Stimulated activated CD4-positive, alpha-beta T cell treated with anti-CD3 and anti-CD28 coated beads, Interleukin-1b, Interleukin-23, amount 100 ng/mL, for 1 hour (primary cell): ENCODE measurements at places on chromosomes 4 and X.

GRCh38 chr4:148849581-148849980 is 407.4 kb upstream of the NR3C2 start:
- no peak for DNase-seq

DNA sequence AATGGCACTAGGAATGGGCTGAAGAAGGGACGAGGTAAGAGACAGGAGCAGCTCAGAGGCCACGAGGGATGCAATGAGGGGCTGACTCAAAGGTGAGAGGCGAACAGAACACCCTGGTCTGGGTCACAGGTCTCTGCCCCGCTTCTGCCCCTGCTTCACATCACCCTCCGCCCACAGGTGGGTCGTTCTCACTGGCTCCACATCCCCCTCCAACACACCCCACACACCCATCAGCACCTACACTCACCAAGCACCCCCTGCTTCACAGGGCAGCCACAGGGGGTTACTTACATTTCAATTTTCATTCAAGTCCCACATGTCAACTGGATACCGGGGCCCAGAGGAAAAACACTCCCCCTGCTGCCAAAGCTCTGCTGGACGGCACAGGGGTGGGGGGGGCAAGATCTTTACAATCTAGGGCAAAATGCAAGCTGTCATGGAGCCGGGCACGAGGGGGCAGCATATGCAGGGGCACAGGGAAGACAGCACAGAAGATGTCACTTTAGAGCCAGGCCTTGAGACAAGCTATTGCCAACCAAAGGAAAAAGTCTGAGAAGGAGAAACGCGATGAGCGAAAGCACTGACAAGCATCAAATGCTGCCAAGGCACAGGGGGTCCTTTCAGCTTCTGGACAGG is 94.0 kb downstream of the AFAP1 start:
- DNase-seq, result no peak

- no peak for DNase-seq
These were observed 212.5 kb downstream of the PRDM5 start for GRCh38 chr4:120709991-120710390.

DNA sequence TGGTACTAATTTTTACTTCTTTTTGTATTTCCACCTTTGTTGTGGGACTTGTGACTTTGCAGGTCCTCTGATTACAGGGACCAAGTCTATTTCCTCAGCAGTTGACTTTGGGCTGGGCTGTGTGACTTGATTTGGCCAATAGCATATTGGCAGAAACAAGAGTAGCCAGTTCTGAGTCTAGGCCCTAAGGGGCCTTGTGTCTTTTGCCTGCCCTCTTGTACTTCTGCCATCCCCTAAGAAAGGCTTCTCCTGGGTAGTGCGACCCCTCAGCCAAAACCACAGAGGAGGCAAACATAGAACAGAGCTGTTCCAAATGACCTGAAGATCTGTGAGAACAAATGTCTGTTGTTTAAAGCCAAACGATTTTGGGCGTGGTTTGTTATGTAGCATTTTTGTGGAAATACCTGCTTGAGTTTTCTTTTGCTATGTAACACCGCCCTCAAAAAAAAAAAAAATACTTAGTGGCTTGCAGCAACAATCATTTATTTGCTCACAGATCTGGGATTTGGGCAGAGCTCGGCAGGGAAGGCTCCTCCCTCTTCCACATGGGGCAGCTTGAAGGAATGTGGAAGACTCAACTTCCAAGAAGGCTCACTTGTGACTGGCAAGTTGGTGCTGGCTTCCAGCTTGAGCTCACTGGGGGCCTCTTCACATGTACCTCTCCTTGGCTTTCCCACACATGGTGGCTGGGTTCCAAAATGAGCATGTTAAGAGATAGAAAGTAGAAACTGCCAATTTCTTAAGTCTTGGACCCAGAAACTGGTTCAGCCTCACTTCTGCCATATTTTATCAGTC is 423.0 kb upstream of the CNKSR2 start:
- no peak for DNase-seq

- no peak for DNase-seq
These were observed 807 bp downstream of the USP9X start for GRCh38 chrX:41085878-41086626.

DNA sequence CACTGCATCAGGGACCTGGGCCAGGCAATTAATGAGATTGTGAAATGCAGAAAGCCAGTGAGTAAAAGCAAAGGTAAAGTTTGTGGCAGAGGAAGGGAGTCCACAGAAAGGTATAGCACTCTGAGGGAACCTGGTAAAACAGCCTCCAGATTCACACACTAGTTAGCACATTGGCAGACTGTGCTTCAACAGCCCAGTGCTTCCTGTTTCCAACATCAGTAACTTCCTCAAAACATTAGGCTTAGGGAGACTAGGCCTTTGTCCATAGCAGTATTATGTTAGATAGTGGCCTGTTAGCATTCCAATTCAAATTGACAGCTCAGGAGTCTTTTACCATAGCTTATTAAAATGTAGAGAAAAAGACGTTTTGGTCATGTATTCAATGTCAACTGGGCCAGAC is 582.6 kb upstream of the ACTRT1 start:
- DNase-seq, result no peak

DNA sequence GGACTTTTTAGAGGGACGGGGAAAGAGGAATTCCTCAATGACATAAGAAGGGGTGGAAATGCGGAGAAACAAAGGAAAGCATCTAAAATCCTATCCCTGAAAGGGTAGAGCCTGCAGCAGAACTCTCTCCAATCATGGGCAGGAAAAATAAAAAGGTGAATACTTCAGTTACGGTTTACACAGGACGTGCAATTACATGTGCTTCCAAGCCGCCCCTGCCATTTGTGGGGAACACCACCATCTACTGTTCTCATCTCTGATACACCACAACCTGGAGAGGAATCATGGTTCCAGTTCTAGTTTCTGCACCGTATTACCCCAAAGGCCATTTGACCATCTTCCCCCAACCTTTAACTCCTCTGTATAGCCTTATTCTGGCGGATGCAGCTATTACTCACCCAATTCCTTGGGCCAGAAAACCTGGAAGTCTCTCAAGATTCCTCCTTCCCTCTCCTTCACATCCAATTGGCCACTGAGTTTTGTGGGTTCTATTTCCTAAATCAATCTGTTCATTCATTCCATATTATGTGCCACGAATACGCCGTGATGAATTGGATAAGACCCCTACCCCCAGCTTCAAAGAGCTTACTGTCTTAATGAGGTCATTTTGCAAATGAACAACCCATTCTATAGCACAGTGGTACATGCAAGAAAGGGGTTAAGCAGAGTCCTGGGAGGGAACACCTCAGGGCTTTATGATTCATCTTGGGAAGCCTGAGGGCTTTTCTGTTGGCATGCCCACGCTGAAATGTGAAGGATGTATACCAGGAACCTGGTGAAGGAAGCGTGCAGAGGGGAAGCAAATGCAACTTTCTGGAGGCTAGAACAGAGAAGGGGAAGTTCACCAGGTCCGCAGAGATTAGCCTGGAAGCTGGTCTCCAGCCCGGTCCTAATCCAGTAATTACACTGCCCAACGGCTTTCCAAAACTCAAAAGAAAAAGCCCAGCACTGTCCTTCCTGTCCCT is 1.4 kb upstream of the MSL3 start:
- DNase-seq, result no peak

GRCh38 chr4:171920901-171921300 is 107.7 kb downstream of the GALNTL6 start:
- DNase-seq, result no peak

GRCh38 chrX:118503260-118504041 is 7.8 kb downstream of the DOCK11 start:
- no peak for DNase-seq

- DNase-seq, result no peak
These were observed 778.4 kb upstream of the FRG1 start for GRCh38 chr4:189162073-189162789.

DNA sequence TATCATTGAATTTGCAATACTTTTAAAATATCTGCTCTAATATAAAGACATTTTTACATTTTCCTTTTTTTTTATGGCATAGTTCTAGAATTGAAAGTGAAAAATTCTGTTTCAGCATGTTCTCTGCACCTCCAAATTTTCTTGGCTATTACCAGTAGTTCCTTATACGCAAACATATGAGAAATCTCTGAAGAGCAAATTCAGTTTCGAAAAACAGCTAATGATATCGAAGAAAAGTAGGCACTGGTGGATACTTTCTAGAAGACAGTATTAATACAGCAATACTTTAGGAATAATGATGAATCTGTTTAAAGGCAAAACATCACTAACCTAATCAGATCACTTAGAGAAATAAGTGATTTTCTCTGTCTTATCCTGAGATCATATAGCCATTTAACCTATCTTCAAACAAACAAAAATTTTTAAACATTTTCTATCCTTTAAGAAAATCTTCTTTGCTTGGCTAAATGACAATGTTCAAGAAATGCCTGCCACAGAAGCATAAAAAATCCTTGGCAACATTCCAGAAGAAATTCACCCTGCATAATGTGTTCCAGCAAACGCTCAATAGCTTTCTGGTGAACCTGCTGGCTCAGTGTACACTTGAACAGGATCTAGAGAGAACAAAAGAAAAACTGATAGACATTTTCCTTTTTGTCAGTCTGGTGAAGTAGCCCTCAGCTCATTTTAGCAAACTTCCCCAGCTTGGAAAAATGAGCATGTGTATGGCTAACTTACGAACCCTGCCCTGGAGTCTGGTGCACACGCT is 51.2 kb upstream of the KLF3 start:
- no peak for DNase-seq

DNA sequence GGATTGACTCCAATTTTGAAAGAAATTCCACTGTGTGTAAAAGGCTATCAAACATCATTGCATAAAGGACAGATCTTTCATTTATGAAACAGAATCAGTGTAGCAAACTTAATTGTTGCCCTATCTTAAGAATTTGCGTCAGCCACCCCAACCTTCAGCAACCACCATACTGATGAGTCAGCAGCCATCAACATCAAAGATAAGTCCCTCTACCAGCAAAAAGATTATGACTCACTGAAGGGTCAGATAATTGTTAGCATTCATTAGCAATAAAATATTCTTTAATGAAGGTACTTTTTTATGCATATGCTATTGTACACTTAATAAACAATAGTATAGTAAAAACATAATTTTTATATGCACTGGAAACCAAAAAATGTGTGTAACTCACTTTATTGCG is 15.8 kb upstream of the GRSF1 start:
- no peak for DNase-seq

DNA sequence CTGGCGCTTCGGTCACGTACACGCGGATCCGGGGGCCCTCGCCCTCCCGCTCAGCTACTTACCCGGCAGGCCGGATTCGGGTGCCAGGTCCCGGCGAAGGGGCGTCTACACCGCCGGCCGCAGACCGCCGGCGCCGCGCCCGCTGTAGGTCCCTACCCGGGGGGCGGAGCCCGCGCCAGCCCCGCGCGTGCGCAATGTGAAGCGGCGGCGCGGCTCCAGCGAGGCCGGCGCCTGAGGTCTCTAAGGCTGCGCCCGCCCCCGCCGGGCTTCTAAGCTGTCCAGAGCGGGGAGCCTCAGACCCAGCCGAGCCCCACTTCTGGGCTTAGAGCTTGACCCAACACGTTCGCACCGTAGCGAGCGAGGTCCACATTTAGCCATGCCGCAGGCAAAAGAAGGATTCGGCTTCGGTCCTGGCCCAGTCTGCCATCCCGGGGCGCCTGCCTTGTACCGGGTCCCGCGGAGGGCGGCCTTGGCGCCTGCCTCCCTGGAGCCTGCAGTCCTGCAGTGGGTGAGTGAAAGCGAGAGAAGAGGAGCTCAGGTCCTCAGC is at the start of gene ZNF518B:
Gene ZNF518B (minus strand): TSS at position 172 of the 547 bp plus-strand sequence. CDS start 11,098 bp downstream, outside the sequence.
- DNase-seq, result peak; percentile 70

DNA sequence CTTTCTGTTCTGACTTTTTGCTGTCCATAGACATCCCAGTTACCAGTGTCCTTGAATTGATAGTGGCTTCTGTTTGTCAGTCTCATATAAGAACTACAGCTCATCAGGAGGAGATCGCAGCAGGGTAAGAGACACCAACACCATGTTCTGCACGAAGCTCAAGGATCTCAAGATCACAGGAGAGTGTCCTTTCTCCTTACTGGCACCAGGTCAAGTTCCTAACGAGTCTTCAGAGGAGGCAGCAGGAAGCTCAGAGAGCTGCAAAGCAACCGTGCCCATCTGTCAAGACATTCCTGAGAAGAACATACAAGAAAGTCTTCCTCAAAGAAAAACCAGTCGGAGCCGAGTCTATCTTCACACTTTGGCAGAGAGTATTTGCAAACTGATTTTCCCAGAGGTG is 30.1 kb downstream of the GUCY1A1 start:
- no peak for DNase-seq

GRCh38 chr4:141350122-141350905 is 129.6 kb downstream of the ZNF330 start:
- no peak for DNase-seq

DNA sequence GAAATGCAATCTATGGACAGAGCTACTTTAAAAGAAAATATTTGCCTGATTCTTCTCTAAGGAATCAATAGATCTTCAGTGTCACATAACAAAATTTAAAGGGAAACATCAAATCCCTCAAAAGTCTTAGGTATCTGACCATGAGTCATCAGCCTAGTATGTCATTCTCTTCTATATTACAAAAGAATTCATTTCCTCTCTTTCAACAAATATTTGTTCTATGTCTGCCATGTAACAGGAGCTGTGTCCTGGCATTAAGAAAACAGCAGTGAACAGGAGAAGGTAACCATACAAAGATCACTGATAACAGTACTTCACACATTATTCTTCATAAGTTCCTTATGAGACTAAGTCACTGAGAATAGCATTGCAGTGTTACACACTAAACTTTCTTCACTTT is 243.6 kb upstream of the DKK2 start:
- DNase-seq, result no peak

GRCh38 chr4:38456096-38456495 is 207.9 kb upstream of the KLF3 start:
- DNase-seq, result no peak

- no peak for DNase-seq
These were observed 114.5 kb upstream of the GUCY1A1 start for GRCh38 chr4:155552180-155552579.

GRCh38 chr4:108465886-108466500 is 154.4 kb upstream of the RPL34 start:
- DNase-seq, result no peak

- no peak for DNase-seq
These were observed 79.7 kb downstream of the ABCB7 start for GRCh38 chrX:75076429-75076828.

DNA sequence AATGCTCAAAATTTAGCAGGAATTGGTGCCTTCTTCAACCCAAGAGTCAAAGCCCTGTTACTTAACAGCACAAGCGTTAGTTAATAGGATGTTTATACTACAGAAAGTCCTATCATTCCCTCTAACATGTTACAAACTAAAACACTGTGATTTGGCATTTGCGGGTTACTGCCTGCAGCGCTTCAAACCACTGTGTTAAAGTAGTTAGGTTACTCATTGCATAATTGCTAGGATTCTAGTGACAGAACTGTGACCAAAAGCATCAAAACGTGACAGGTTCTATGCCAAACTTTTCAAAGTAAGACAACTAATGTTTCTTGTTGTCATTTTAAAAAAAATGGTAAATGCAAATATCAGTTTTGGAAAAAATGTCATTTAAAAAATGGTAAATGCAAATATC is 442.8 kb upstream of the ZFP42 start:
- no peak for DNase-seq

- DNase-seq, result no peak
These were observed 114.1 kb downstream of the GLUD2 start for GRCh38 chrX:121161501-121161933.
